ENCODE measurements at places on chromosomes 7 and 10.

DNA sequence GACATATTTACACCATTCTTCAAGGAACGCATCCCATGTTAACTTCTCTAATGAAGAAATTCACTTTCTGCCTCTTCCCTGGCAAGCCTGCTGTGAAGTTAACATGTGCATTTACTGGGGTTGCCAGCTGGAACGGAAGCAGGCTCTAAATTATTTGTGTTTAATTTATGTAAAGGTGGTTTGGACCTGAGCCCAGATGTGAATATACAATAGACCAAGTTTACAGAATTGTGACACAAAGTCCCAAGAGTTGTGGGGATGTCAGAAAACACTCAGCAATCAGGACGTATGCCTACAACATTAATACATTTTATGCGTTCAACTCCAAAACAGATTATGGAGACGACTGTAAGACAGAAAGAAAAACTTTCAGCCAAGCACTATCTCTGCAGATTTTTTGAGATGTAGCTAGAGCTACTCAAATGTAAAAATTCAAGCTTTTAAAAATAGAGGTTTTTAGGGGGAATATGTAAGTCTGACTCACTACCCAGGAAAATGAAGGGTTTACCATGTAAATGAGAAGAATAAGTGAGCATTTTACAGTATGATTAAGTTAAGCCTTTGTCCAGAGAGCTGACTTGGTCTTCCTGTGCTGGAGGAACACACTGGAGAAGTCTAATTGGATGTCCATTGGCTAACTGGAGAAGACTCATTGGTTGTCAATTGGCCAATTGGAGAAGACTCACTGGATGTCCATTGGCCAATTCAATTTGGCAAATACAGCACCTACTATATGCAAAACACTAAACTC lies 19.5 kb downstream of the NRP1 start:
- DNase-seq = no peak

DNA sequence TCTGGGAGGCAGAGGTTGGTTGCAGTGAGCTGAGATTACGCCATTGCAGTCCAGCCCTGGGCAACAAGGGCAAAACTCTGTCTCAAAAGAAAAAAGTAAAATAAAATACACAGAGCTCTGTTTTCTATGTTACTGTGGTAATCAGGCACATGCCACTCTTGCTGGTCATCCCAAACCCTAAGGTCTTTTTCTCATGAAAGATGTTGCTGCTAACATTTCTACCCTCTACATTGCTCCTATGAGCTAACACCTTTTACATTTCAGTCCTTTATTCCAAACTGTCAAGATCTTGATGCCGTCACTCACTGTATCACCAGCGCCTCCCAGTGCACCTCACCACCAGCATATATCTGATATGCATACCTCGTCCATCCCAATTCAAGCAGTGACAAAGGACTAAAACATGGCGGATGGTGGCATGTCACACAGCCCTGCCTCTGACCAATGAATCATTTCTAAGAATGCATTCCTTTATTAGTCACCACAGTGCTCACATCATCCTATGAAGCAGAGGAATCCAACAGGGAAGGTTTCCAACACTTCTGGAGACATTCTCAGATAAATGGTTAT lies 4.3 kb downstream of the DAGLB start:
- no peak for DNase-seq

DNA sequence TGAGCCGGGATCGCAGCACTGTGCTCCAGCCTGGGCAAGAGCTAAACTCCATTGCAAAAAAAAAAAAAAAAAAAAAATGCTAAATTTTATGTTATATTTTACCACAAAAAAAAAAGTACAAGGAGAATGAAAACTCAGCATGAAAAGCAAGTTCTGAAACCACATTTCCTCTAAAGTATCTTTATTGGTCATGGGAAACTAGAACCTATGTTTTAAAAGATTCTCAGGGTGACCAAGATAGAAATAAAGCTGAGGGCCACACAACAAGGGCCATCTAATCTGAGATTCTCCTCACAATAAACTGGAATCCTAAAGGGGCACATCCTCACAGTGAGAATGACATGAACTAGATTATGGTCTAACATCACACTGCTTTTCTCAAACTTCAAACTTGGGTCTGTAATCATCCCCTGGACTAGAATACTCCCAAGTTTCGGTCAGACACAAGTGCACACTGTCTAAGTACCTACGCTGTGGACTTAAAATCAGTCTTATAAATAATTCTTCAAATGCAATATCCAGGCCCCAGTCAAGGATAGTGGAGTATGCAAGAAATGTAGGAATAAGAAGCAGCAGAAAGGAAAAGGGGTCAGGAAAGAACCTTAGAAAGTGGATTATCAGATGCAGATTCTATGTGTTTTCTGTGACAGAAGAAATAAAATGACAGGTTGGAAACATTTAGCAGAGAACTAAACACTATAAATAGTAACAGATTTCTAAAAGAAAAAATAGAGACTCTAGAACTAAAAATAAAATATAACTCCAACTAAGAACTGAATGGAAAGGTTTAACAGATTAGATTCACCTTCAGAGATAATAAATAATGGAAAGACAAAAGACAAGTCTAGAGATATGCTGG lies 49.9 kb downstream of the COA1 start:
- DNase-seq = no peak

DNA sequence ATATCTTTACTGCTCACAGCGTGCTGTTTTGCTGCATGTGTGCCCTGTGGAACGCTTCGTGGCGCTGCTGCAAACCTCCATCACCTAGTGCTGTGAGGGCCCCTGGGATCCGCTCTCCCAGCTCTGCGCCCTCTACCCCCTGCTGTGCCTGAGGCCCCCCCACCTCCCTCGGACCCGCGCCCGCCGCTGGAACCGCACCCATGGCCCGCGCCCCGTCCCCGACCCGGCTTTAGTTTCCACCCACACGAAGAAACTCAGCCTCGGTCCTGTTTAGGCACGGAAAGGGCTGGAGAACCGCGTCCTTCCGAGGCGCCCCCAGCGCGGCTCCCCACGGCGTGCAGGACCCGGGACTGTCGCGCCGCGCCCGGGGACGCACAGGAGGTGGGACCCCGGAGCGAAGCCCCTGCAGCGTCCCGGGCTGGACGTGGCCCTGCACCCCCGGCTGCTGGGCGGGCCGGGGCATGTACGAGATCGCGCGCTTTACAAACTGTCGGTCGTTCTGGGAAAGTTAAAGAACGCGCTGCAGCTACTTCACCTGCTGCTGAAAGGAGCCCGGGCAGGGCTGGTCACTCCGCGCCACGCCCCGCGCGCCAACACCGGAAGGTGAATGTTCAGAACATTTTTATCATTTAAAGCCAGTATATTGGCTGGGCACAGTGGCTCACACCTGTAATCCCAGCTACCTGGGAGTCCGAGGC lies 54.3 kb downstream of the BMS1 start:
- DNase-seq = no peak

- DNase-seq = no peak
Measured at GRCh38 chr7:28626624-28627262, 214.4 kb downstream of the CREB5 start.

- no peak for DNase-seq
Measured at GRCh38 chr7:150365673-150366398, 2.8 kb upstream of the REPIN1 start.

GRCh38 chr10:35498693-35499092 lies 106.4 kb upstream of the GJD4 start:
- DNase-seq = no peak

- DNase-seq = no peak
Measured at GRCh38 chr7:107961405-107961804, 41.6 kb downstream of the LAMB1 start.

GRCh38 chr7:24741679-24742505 lies 15.4 kb downstream of the GSDME start:
- no peak for DNase-seq

GRCh38 chr7:139109983-139110411 lies 477 bp upstream of the ZC3HAV1 start:
- DNase-seq = no peak

- DNase-seq = no peak
Measured at GRCh38 chr10:100766693-100767421, 21.5 kb downstream of the PAX2 start.

GRCh38 chr10:47139121-47139520 lies 160.9 kb upstream of the GDF10 start:
- DNase-seq = no peak

DNA sequence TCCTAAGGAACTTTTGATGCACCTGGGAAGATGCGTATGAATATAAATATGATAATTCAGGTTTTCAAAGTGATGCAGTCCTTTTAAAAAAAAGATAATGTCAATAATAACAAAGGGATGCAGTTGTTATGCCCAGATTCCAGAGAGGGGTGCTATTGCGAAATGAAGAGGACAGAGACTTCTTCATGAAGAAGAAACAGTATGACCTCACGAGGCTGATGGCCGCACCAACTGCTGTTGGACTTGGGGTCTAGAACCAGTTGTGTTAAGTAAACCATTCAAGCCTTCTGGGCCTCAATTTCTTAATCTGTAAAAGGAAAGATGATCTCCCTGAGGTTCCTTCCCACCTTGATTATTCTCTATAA lies 55.1 kb downstream of the LYZL2 start:
- DNase-seq = no peak

GRCh38 chr10:123746942-123747341 lies 80.8 kb downstream of the GPR26 start:
- DNase-seq = no peak

DNA sequence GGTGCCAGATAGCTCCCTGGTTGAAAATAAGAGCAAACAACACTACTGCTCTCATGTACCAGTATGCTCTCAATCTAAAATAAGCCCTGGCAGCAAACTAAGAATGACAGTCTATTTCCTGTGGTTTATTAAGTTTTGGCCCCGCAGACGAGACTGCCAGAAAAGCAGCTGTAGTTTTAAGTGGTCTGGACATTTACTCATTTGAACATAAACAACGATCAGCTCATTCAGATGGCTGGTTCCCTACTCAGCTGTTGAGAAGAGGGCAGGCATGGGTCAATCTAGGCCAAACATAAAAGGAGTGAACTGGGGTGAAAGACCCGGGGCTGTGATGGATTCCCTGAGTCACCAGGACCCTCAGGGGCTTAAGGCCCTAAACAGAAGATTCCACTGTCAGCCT lies 4.5 kb downstream of the TRIL start:
- DNase-seq = no peak

DNA sequence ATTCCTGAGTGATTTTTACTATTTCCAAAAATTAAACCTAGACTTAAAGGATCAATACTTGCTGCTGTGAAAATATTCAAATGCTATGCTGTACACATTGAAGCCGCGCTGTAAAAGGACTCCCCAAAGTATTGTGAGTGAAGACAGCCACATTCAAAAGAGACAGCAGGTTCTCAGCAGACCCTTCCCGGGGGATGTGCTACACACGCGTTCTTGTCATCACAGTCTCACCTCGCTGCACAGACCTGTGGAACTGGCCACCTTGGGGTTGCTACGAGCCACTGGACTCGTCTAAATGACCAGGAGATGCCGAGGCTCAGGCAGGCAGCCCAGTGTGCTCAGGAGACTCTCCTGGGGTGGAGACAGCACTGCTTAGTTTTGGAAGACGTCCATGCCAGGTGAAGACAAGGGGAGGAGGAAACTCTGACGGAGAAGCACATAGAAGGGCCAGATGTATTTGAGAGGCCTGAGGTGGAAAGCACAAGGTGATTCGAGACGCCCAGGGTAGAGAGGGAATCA lies 367.7 kb upstream of the SHH start:
- DNase-seq = no peak

DNA sequence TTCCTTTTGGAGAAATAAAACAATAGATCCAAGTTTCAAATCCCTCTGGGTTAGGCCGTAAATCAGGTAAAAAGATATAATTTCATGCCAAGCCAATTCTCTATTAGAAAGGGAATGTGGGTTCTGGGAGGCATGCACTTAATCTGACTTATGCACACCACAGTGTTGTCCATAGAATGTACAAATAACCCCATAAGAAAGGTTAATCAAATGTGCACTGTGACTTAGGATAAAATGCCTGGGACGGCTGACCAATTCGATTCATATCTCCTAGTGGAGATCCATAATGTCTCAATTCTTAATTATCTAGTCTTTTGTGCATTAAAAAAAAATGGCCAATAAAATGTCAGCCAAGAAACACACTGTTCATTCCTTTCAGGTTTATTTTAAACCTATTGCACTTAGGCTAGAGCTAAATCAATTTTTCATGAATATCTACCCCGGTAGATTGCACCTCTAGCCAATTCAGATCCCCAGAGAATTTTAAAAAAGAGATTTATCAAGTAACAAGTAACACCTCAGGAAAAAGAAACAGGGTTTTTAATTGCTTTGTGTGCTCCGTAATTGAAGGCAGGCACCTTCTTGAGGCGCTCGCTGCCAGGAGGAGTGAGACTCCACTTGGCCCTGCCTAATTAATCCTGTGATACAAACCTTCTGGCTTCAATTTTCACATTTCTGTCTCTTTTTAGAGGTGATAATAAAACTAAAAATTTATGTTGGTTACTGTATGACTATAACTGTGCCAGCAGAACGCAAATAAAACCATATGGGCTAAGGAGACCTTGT lies 265.1 kb downstream of the ETV1 start:
- DNase-seq = no peak

GRCh38 chr7:45568536-45569289 lies 5.5 kb upstream of the ADCY1 start:
- no peak for DNase-seq

DNA sequence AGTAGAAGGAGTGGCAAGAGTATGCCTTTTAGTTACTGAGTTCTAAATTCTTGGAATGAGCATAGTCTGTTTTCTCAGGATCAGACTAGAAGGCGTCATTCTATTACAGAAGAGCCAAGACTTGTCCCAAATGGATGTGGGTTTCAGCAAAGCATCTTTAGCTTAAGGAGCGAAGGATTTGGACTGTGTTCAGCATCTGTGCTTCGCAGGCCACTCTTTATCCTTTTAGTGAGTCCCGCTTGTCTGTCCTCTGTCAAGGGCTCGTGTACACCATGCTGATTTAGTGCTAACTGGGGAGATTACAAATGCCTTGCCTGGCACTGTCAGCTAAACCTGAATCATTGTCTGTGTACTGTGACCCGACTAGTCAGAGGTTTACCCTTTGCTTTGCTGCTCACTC lies 465.7 kb downstream of the AUTS2 start:
- no peak for DNase-seq

DNA sequence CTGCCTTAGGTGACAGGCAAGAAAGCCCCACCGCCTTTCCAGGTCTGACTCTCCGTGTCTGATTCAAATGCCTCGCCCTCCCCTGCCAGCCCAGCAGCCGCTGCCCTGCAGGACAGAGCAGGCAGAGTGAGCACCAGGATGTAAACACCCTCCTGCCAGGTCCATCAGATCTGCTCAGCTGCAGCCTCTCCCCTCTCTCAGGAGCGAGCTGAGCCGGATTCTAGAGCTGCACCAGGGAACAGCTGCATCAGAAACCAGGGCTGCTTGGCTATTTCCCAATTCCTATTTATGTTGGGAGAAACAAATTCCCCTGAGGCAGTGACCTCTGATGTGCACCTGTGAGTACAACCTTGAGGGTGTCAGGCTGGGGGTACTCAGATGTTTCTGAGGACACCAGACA lies 121.5 kb upstream of the ZMIZ1 start:
- no peak for DNase-seq

All from activated effector memory CD4-positive, alpha-beta T cell treated with Interleukin-2 at 50 U/mL for 16 hours (primary cell).